RWPE2 (cell line): ENCODE measurements at places on chromosomes 12 and 14.

GRCh38 chr12:64261813-64262212 lies 39.7 kb upstream of the KICS2 start:
- H3K27me3 ChIP-seq = no peaks in the 10 kb centered on the region
- H3K4me1 ChIP-seq = no peaks in the 10 kb centered on the region
- DNase-seq = no peak

- DNase-seq = no peak
- no peak overlapping the region for H3K27ac ChIP-seq
- H3K4me1 ChIP-seq = peaks cover 17% of the 10 kb centered on the region
- H3K27me3 ChIP-seq = no peaks in the 10 kb centered on the region
Observed at GRCh38 chr14:103696070-103696402, 19.2 kb downstream of the XRCC3 start.

GRCh38 chr14:72975770-72976169 lies 49.5 kb downstream of the DCAF4 start:
- DNase-seq = no peak
- peaks cover 37% of the 10 kb centered on the region for H3K36me3 ChIP-seq
- no peak overlapping the region for H3K27ac ChIP-seq
- no peak overlapping the region for H3K4me3 ChIP-seq

DNA sequence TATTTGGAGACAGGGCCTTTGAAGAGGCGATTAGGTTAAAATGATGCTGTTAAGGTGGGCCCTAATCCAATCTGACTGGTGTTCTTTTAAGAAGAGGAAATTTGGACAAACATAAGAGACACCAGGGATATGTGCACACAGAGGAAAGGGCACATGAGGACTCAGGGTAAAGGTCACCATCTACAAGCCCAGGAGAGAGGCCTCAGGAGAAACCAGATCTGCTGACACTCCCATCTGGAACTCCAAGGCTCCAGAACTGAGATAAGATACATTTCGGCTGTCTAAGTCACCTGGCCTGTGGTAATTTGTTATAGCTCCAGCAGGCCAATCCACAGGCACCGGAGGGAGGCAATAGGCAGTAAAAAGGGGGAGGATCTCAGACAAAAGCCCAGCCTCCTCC lies 48.6 kb downstream of the KICS2 start:
- H3K4me1 ChIP-seq = peaks cover 31% of the 10 kb centered on the region
- H3K27me3 ChIP-seq = no peaks in the 10 kb centered on the region
- H3K27ac ChIP-seq = peak overlapping the region; percentile 71
- H3K36me3 ChIP-seq = no peaks in the 10 kb centered on the region
- DNase-seq = no peak

DNA sequence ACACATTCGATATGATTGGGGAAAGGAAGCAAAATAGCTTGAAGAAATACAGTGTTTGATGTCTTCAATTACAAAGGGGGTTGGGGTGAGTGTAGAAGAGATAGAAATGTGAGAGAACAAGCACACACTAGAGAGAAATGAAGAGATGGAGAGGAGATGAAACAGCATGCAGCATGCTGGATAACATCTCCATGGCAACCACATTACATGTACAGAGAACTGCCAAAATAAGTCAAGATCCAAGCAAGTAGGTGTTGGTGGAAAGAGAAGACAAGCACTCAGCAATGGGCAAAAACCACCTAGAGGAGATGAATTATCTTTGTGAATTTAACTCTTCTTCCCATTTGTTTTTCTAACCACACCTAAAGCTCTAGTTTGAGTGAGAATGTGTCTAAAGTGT lies 289.8 kb downstream of the GRIN2B start:
- no peaks in the 10 kb centered on the region for H3K27me3 ChIP-seq
- H3K27ac ChIP-seq = no peak overlapping the region
- DNase-seq = no peak

DNA sequence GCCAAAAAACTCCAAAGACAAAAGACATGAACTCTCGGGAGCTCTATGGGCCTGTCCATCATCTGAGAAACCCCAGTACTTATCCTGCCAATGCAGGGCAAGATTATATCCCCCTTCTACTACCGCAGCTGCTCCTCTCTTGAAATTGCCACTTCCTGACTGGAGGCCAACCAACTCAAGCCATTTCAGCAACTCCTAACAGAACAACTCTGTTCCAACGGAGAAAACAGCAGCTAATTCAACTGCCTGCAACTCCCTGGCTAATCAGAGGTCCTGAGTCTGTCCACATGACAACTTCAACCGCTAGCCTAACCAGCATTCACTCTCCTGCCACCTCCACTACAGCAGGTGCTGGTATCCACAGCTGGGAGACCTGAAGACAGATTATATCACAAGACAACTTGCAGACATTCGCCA lies 24.1 kb downstream of the CEP83 start:
- DNase-seq = no peak
- no peaks in the 10 kb centered on the region for H3K27me3 ChIP-seq
- H3K4me1 ChIP-seq = no peaks in the 10 kb centered on the region
- H3K36me3 ChIP-seq = no peaks in the 10 kb centered on the region
- H3K4me3 ChIP-seq = no peak overlapping the region

GRCh38 chr12:28463396-28463795 lies 273.1 kb downstream of the CCDC91 start:
- DNase-seq = no peak
- no peaks in the 10 kb centered on the region for H3K4me1 ChIP-seq
- no peak overlapping the region for H3K27ac ChIP-seq
- H3K4me3 ChIP-seq = no peak overlapping the region
- H3K36me3 ChIP-seq = no peaks in the 10 kb centered on the region
- H3K27me3 ChIP-seq = no peaks in the 10 kb centered on the region

- peaks cover 4% of the 10 kb centered on the region for H3K4me1 ChIP-seq
- H3K4me3 ChIP-seq = no peak overlapping the region
- 0 out of 2 replicates have a peak, but pooled peaks cover 4% of the 10 kb centered on the region for H3K36me3 ChIP-seq
- H3K27ac ChIP-seq = no peak overlapping the region
- H3K27me3 ChIP-seq = no peaks in the 10 kb centered on the region
Observed at GRCh38 chr12:110636516-110636915, 22.6 kb downstream of the TCTN1 start.

- H3K4me3 ChIP-seq = no peak overlapping the region
- no peaks in the 10 kb centered on the region for H3K4me1 ChIP-seq
- no peak overlapping the region for H3K27ac ChIP-seq
- DNase-seq = no peak
Observed at GRCh38 chr12:108239378-108239777, 99.7 kb downstream of the CMKLR1 start.
